ENCODE measurements at places on chromosomes 12 and 14. TPM values are rescaled to one million over a fixed set of nuclear protein-coding genes. Genes with fewer than 3 reads are reported as not detected.
A peak's percentile ranks its signal among the peaks of the same experiment; 100 is the strongest.

CD163L1 gene
- total RNA-seq: 3.9 TPM

TTC9 gene
- 8.1 TPM for total RNA-seq

CKB gene
- total RNA-seq: 424 TPM

NPAS3 gene
- 1.8 TPM for total RNA-seq

- no peak for DNase-seq
These were observed 27.9 kb upstream of the CTDSP2 start for GRCh38 chr12:57874166-57875108.

- DNase-seq: no peak
These were observed 16.6 kb upstream of the TBX3 start for GRCh38 chr12:114700392-114701103.

- DNase-seq: no peak
These were observed 41.6 kb upstream of the MAP1LC3B2 start for GRCh38 chr12:116517431-116518045.

DNA sequence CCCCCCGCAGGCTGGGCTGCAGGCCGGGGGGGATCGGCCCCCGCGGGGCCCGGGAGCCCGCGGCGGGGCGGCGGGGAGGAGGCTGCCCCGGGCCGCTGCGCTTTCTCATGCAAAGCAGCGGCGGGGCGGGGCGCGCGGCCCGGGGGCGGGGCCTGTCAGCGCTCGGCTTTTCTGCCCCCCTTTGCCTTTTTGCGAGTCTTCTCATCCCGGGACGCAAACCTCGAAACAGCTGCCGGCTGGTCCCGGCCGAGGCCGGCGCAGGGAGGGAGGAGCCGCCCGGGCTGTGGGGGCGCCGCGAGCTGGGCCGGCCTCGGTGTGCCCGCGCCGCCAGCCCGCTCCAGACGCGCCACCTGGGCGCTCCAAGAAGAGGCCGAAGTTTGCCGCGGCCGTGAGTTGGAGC is at the start of gene FZD10:
Gene FZD10 (plus strand): TSS at position 198 of the 400 bp plus-strand sequence. CDS start 479 bp downstream, outside the sequence.
- peak; percentile 54 for DNase-seq

DNA sequence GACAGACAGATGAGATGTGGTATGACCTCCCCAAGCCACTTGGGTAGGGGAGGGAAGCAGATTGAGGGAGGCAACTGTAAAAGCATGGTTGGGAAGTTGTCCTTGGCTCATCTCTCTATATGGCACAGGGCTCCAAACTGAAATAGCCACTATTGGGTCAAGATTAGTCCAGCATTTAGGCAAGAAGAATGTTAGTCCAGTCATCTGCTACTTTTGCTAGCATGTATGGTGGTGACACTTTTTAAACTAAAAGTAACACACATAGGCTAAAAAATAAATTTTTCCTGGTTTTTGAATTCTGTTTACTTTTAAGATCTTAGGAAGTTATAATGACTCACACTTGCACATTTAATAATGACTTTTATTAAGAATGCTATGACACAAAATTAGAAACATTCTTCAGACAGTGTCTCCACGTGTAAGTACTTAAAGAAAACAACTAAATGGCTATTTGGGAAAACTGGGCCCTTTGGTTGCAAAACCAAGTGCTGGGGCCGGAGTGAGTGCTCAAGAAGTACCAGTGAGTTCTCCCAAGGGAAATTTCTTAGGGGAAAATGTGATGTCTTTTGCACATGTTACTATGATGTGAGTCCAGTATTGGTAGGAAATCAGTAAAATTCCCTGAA is 179.1 kb upstream of the HIF1A start:
- DNase-seq: no peak

GRCh38 chr14:31880935-31881334 is 196.2 kb upstream of the ARHGAP5 start:
- no peak for DNase-seq

DNA sequence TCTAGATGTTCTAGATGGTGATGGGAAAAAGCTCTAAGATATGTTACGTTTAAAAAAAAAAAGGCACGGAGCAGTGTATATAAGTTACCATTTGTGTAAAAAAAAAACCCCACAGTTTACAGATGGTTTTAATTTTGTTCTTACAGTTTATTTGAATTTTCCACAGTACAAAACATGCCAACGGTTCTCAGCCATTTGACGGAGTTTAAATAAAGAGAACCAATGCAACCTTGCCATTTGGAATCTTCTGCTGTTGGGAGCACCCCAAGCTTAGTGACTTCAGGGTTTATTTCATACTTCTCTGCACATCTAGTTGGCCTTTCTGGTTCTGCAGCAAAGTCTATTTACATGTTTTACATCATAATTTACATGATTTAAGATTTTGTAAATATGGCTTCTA is 7.7 kb upstream of the HPD start:
- DNase-seq: no peak

GRCh38 chr14:99348816-99349614 is 77.0 kb upstream of the BCL11B start:
- no peak for DNase-seq

DNA sequence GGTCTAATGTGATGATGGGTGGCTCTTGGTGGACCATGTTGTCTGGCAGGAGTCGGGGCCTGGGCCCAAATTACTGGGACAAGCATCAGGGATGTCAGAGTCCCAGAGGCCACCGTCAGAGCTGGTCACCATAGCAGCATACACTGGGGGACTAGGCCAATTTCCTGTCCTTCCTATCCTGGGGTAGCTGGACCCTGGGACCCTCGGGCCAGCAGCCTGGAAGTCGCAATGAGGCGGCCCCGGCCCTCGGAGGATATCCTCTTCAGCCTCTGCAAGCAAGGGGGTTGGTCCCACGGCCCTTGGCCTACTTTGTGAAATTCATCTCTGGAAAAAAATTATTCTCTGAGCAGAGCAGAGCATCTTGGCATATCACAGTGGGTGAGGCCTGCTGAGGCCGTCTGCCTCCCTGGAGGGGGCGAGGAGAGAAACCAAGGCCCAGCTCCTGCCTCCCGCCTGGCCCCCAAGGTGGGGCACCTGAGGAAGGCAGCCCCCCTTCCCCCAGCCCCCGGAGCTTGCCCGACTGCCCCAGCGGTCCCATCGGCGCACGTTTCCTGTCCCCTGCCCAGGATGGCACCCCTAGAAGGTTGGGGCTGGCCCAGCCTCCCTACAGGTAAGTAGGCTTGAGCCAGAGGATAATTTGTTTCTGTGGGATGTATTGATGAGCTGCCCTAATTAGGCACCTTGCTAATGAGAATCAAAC is 135.0 kb upstream of the MYL2 start:
- DNase-seq: no peak
